ENCODE measurements at places on chromosomes 3 and 15. TPM values are rescaled to one million over a fixed set of nuclear protein-coding genes. Genes with fewer than 3 reads are reported as not detected.

TMEM207 gene
- total RNA-seq = not detected

GPX1 gene
- not detected for total RNA-seq

TSC22D2 gene
- 6.2 TPM for total RNA-seq

MYZAP gene
- 0.24 TPM for total RNA-seq

RAB8B gene
- 42.4 TPM for total RNA-seq

BUB1B gene
- 126 TPM for total RNA-seq

THSD4 gene
- 25.2 TPM for total RNA-seq

CKMT1B gene
- not detected for total RNA-seq

SLC28A2 gene
- total RNA-seq = not detected

ROPN1 gene
- 1.3 TPM for total RNA-seq

RCN2 gene
- 145 TPM for total RNA-seq

NRG4 gene
- total RNA-seq = not detected

EPHA3 gene
- total RNA-seq = 0.20 TPM

GASK1A gene
- total RNA-seq = not detected

CCR5 gene
- total RNA-seq = not detected

PPP2R3A gene
- 15.1 TPM for total RNA-seq

SNURF gene
- 9.8 TPM for total RNA-seq

HDC gene
- total RNA-seq = not detected

ETV5 gene
- 81.2 TPM for total RNA-seq

CPA3 gene
- not detected for total RNA-seq

SH2D7 gene
- not detected for total RNA-seq

SAMD7 gene
- total RNA-seq = not detected

DIPK2A gene
- 25.2 TPM for total RNA-seq

SERPINI2 gene
- total RNA-seq = not detected

CACNA2D2 gene
- not detected for total RNA-seq

SEMA3B gene
- 5.6 TPM for total RNA-seq

MINDY2 gene
- total RNA-seq = 16.8 TPM

UMPS gene
- total RNA-seq = 35.9 TPM

ZMYND10 gene
- 5.2 TPM for total RNA-seq

SRGAP3 gene
- total RNA-seq = 2.3 TPM

LRTM1 gene
- total RNA-seq = 1.6 TPM

HAPLN3 gene
- 18.4 TPM for total RNA-seq

MYH15 gene
- 0.20 TPM for total RNA-seq

MUSTN1 gene
- 1.3 TPM for total RNA-seq

CHST14 gene
- 29.3 TPM for total RNA-seq

FANCD2OS gene
- total RNA-seq = not detected

GNAT1 gene
- total RNA-seq = not detected

XIRP1 gene
- total RNA-seq = 0.12 TPM

CHRFAM7A gene
- total RNA-seq = not detected
